Lung microvascular endothelial cell (primary cell): ENCODE measurements at places on chromosomes 2 and 18. TPM values are rescaled to one million over a fixed set of nuclear protein-coding genes. Genes with fewer than 3 reads are reported as not detected.

GRCh38 chr2:80887841-80888378, 583.4 kb upstream of the LRRTM1 start:
- no peak for DNase-seq

Gene PLB1
- 0.20 and 0.22 TPM in 2 replicates for total RNA-seq

Gene CYP26B1
- 0.44 and 0.79 TPM in 2 replicates for total RNA-seq

- no peak for DNase-seq
These were observed 5.5 kb upstream of the KIF1A start for GRCh38 chr2:240825476-240825875.

GRCh38 chr2:101751276-101751815, 53.8 kb downstream of the MAP4K4 start:
- DNase-seq: no peak

DNA sequence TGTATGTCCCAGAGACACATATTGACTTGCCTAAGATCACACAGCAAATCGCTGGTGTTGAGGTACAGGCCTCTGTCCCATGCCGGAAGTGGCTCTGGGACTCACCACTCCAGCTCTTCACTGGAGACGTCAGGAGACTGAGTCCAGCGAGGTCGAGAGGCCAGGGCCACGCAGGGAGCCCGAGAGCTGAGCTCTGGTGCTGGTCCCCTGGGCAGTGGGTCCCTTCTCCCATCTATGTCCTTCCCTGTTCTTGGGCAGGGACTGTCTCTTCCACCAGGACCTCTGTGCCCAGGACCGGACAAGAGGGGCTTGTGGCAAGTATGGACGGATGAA, 62.4 kb upstream of the TWIST2 start:
- DNase-seq: no peak

- peak; percentile 69 for DNase-seq
These were observed 44.0 kb downstream of the PDCL3 start for GRCh38 chr2:100606726-100607343.

DNA sequence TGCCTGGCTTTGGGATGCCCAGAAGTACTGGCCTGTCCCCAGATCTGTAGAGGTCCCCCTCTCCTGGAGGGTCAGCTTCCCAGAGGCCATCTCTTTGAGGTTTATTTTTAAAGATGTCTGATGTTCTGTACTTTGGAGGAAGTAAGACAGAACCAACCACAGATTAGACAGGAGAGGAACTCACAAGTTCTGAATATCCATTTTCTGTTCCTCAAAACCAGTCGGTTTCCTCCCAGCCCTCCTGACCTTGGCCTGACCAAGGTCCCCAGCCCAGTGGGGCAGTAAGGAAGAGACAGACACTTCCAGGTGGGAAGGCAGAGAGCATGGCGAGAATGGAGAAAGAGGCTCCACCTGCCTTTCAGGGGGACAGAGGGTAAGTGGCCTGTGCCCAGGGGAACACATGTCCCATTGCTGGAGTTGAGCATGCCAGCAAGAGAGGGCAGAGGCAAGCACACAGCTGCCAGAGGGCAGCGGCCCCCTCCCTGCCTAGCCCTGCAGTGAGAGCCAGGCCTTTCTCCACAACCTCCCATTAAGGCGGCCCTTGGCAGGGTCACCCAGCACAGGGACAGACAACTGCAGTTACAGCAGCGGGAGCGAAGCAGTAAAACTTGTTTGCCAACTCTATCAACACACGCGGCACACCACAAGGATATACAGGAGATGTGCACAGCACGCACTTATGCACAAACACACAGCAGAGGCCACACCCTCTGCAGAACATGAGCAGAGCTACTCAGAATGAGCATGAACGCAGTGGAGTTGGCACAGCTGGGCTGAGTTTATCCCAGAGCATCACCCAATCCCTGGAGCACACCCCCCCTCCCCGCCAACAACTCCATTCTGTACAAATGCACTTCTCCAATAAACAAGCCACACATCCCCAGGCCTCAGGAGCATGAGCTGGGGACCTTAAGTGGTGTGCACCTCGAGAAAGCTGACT, 18.5 kb upstream of the SEMA4C start:
- DNase-seq: no peak

Gene SLC9A4
- total RNA-seq: not detected in 2 replicates

DNA sequence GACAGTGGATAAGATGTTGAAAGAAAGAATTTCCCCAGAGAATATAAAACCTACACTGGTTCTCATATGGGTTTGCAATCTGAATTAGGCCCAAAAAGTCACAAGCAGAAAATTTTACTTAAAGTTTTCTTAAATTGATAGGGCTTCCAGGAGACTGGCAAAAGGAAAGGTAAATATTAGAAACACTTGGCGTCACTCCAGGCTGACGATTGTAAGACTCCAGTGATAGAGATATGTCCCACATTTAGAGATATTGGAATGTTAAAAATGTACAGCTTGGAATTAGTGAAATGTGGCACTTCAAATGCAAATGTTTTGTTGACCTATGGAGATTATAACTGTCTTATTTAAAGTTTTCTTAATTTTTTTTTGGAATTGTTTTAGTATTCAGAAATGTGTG, 14.0 kb downstream of the YIPF4 start:
- DNase-seq: peak; percentile 27

DNA sequence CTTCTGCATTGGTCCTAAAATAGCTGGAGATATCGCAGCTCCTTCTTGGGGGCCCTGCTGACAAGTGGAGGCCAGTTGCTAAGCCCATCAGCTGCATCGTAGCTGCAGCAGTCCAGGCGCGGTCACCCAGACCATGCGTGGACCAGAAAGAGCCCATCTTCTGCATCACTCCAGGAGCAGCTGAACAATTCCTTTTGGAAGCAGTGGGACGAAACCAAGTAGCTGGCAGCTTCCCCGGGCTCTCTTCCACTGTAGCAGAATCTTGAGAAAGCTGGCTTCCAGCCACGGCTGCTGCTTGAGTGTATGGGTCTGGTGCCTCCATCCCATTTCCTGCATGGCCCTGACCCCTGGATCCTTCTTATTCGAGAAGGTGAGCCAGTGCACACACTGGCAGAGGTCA, 22.2 kb upstream of the CAB39 start:
- no peak for DNase-seq

DNA sequence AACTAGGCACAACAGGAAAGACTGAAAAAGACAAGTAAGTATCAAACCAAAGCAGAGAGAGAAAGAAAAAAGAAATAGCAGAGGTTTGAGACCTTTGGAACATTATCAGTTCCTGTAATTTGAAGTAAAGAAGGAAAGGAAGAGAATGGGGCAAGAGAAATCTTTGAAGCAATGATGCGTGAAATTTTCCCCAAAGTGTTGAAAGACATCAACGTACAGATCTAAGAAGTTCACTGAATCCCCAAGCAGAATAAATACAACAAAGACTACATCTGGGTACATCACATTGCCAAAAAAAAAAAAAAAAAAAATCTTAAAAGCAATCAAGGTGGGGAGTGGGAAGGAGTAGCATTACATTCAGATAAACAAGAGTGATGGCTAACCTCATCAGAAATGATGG, 6.0 kb upstream of the SLC30A6 start:
- no peak for DNase-seq

DNA sequence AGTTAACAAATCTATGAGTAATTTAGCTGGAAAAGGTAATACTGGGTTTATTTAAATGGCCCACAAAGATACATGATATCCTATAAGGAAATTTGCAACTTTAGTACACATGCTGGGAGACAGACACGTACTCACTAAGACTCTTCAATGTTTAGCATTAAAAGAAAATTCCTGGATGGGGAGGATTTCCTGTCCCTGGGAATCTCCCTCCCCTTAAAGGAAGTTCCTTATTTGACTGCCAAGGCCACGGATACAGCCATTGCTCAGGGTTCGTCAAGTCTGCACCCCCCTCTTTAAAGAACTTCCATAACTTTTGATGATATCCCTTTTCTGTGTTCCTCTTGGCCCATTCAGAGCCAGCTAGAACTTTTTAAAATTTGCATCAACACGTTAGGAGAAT, 267.6 kb downstream of the CD226 start:
- no peak for DNase-seq

DNA sequence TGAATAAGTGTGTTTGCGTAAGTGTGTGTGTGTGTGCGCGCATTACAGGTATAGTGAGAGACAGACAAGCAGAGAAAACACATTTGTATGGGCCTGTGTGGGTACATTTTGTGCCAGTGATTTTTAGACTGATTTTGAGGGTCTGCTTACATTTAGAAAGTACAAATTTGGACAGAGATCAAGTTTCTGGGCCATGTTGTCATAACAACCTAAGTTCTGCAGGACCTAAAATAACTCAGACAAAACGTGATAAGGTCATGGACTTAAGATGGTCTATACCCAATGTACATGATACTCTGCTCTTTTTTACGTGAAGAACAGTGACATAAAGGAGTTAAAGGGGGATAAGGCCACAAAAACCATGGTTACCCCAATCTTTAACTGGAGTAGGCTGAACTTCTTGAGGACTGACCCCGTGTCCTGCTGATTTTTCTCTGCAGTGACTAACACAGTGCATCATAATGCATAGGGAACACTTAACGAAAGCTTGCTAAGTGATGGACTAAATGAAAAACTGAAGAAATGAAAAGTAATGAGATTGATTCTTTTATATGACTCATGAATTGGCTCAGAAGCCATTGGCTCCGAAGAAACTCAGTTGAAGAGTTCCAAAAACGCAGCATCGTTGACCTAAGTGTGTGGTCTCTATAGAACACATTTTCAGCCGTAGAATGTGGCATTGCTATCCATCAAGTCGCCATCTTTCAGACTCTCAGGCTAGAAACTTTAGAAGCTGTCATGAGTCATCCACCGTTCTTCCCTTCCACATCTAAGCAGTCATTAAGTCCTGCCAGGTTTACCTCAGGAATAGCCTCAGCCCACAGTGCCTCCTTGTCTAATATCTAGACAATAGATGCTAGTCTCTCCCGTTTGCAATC, 61.6 kb upstream of the NCOA1 start:
- DNase-seq: no peak
